ENCODE measurements at places on chromosomes 6 and 20. TPM values are rescaled to one million over a fixed set of nuclear protein-coding genes. Genes with fewer than 3 reads are reported as not detected.
A peak's percentile ranks its signal among the peaks of the same experiment; 100 is the strongest.

The BPIFB1 gene
- 263 TPM for total RNA-seq

The EEF1A2 gene
- total RNA-seq: 0.77 TPM

The CCM2L gene
- 18.8 TPM for total RNA-seq

GRCh38 chr6:34953061-34954025 is 64.3 kb downstream of the ANKS1A start:
- no peak for DNase-seq

GRCh38 chr6:2986722-2987221 is 12.9 kb upstream of the NQO2 start:
- no peak for DNase-seq

DNA sequence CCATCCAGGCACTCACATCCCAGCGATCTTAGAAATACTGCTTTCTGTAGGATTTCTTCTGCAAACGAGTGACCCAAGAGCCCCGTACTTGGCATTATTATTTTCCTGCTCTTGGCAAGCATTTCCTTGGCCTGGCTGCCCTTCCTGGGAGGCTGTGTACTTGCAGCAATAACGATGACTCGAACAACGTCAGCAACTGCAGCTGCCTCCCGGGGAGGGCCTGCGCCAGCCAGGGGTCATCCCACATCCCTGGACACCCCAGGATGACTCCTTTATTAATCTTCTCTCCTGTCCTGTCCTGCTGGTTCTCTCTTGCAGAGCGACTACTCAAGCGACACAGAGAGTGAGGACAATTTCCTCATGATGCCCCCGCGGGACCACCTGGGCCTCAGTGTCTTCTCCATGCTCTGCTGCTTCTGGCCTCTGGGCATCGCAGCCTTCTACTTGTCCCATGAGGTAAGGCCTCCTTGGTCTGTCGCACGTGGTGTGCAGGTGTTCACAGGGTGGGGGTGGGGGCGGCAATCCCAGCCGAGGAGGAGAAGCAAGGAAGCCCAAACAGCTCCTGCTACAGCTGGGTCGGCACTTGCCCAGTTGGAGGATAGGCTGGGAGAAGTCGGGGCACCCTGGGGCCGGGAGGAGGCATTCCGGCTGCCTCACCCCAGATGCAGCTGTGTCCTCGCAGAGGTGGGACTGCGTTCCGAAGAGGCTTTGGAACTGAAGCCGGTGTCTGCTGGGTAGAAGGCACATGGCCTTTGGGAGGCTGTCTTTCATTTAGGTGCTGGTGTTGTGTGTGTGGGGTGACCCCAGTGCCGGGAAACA is 115.3 kb downstream of the SYNDIG1 start:
- DNase-seq: no peak

- DNase-seq: peak; percentile 58
Measured at GRCh38 chr20:51318058-51318949, 224.2 kb downstream of the NFATC2 start.

DNA sequence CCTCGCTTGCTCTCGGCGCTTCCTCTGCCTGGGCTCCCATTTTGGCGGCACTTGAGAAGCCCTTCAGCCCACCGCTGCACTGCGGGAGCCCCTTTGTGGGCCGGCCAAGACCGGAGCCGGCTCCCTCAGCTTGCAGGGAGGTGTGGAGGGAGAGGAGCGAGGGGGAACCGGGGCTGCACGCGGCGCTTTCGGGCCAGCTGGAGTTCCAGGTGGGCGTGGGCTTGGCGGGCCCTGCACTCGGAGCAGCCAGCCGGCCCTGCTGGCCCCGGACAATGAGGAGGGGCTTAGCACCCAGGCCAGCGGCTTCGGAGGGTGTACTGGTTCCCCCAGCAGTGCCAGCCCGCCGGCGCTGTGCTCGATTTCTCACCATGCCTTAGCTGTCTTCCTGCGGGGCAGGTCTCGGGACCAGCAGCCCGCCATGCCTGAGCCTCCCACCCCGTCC is 10.2 kb upstream of the SRPK1 start:
- no peak for DNase-seq

DNA sequence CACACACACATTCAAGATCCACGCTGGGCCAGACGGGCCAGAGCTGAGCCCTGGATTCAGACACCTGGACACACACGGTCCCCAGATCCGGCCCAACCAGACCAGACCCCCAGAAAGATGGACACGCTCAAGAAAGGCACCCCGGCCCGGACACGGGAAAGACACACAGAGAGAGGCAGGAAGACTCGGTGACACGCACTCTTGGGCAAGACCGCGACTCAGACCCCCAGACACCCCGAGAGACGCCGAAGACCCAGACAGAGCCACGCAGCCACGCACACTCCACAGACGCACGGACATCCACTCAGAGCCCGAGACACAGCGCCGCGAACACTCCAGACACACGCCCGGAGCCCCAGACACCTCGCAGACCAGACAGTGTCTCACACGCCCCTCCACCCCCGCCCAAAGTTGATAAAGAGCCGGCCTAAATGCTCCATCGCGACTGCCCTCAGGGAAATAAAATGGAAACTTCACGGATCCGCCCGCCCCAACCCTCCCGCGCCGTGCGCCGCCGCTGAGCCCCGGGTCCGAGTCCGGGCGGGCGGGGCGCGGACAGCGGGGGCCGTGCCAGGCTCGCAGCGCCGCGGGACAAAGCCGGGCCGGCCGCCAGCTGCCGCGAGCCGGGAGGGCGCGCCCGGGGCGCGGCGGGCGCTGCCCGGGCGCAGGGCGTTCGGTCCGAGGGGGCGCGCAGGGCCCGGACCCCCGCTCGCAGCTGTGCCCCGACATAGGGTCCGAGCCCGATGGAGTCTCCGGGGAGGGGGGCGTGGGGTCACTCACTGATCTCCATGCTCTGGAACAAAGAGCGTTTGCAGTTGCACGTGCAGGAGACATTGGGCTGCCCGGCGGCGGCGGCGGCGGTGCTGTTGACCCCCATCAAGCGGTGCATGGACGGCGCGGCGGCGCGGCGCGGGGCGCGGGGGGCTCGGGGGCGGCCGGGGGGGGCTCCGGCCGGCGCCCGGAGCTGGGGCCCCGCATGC is 831 bp downstream of the PMEPA1 start:
- no peak for DNase-seq

GRCh38 chr6:124901084-124901483 is 61.2 kb upstream of the RNF217 start:
- no peak for DNase-seq

- no peak for DNase-seq
Measured at GRCh38 chr20:51285684-51286083, 256.8 kb downstream of the NFATC2 start.

DNA sequence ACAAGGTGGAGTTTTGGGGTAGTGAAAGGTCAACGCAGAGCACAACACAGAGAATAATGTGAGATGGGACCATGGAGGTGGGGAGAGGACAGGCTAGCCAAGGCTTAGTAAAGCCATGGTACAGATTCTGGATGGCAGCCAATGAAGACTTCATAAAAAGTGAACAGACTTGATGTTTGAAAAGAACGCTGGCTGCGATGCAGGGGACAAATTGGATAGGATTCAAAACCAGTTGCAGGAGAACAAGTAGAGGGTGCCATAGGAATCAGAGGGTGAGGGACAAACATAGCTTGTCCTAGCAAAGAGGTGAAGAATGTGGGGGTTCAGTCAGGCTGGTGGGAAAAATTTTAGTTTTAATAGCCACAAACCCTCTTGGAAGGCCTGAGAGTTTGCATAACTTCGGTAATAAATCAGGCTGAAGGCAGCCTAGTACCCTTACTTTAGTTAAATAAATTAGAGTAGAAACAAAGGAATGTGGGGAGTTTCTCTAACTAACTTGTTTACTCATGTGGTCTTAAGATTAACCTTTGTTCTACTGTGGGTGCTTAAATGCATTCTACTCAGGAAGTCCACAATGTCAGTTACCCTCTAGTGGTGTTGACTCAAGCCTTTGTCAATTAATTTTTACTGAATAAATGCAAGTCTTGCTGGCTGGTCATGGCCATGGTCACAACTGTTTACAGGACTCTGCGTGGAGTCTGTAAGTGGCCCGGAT is 216.4 kb downstream of the C6orf118 start:
- DNase-seq: no peak

GRCh38 chr6:90468080-90468479 is 118.8 kb downstream of the MAP3K7 start:
- no peak for DNase-seq

DNA sequence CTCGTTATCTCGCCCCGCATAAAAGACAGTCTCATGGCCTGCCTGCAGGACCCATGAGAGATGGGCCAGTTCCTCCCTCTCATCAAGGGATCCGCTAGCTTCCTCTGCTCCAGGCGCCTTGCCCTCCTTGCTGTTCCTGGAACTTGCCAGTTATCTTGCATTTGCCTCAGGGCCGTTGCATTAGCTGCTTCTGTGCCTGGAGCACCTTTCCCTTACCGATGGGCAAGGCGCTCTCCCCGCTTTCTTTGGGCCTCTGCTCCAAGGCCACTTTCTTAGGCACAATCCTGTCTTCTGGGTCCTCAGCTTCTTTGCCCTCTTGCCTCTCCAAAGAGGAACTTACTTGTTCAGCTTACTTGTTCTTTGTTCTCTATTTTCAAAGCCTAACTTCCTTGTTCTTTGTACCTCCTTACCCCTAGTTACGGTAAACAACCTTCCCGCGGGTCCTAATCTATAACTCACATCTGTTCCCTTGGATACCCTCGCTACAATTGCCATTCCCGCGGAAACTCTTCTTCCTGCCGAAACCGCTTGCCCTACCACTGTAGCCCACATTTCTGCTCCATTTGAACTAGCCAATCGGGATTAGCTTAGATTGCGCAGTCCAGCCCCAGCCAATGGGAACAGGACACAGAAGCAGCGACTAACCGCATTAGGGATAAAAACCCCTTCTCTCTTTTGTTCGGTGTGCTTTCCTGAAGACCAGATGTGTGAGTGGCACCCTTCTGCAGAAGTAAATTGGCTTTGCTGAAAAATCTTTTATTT is 887 bp upstream of the NSFL1C start:
- peak; percentile 65 for DNase-seq

GRCh38 chr20:44997171-44997570 is 30.9 kb downstream of the STK4 start:
- no peak for DNase-seq

DNA sequence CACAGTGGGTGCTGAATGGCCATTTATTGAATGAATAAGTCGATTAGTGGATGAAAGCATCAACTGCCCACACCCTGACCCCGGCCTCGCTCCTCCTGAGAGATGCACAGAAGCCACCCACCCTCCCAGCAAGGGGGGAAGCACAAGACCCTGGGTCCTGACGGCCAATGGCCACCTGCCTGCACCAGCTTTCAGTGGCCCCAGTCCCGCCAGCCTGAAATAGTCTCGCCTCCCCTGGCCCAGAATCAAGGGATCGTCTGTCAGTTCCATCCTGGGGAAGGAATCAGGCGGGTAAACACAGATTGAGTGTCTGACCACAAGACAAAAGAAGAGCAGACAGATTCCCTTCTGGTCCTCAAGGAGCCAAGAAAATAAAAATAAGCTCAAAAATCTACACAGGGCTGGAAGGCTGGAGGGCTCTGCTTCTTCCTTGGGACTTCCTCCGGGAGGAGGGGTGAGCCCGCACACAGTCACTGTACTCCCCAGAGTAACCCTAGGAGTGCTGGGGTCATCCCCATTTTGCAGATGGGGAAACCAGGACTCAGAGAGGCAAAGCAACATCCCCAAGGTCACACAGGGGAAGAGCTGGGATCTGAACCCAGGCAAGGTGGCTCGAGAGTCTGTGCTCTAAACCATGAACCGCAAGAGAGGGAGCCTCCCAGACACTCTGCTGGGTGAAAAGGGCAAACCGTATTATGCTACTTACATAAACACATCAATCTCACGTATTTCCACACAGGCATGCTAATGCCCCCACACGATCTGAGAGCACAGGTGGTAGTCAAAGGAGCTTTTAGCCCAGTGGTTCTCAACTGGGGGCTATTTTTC is 7.8 kb downstream of the PREX1 start:
- DNase-seq: no peak

GRCh38 chr6:11536795-11537194 is 754 bp upstream of the TMEM170B start:
- DNase-seq: peak; percentile 46

GRCh38 chr6:145020114-145020513 is 715.2 kb downstream of the EPM2A start:
- no peak for DNase-seq

DNA sequence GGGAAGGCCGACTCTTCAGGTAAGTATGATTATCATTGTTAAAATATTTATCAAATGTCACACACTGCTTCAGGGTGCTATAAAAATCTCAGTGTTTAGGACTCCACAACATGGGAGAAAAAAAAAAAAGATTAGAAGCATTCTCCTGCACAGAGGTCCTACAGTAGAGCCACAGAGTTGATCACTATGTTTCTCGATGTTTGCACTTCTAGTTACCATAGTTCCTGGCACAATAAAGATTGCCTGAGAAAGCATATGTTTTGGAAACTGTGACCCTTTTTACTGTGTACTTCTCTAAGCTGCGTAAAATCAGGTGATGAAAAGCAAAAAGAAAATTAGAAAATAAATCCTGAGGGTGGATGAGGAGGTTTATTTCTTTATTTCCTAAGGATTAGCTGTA is 269.9 kb upstream of the SYNCRIP start:
- no peak for DNase-seq

- peak; percentile 59 for DNase-seq
Measured at GRCh38 chr6:166998256-166999144, 697 bp upstream of the CEP43 start.
